Activated T-cell treated with anti-CD3 and anti-CD28 coated beads, Interleukin-2, amount 50 U/mL, for 1 hour (primary cell): ENCODE measurements at places on chromosomes 7 and 10.
A peak's percentile ranks its signal among the peaks of the same experiment; 100 is the strongest.

DNA sequence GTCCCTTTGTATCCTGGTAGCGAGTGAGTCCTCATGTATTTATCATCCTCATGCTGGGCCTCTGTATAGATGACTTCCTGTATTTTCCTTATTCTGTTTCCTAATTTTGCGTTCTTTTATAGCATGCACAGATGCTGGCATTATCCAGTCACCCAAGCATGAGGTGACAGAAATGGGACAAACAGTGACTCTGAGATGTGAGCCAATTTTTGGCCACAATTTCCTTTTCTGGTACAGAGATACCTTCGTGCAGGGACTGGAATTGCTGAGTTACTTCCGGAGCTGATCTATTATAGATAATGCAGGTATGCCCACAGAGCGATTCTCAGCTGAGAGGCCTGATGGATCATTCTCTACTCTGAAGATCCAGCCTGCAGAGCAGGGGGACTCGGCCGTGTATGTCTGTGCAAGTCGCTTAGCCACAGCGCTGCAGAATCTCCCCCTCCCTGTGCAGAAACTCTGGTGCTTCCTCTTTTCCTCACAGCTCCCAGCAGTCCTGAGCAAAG lies 183.1 kb upstream of the PRSS58 start:
- no peak for DNase-seq

- no peak for DNase-seq
Measured at GRCh38 chr7:12519682-12520009, 50.9 kb upstream of the SCIN start.

DNA sequence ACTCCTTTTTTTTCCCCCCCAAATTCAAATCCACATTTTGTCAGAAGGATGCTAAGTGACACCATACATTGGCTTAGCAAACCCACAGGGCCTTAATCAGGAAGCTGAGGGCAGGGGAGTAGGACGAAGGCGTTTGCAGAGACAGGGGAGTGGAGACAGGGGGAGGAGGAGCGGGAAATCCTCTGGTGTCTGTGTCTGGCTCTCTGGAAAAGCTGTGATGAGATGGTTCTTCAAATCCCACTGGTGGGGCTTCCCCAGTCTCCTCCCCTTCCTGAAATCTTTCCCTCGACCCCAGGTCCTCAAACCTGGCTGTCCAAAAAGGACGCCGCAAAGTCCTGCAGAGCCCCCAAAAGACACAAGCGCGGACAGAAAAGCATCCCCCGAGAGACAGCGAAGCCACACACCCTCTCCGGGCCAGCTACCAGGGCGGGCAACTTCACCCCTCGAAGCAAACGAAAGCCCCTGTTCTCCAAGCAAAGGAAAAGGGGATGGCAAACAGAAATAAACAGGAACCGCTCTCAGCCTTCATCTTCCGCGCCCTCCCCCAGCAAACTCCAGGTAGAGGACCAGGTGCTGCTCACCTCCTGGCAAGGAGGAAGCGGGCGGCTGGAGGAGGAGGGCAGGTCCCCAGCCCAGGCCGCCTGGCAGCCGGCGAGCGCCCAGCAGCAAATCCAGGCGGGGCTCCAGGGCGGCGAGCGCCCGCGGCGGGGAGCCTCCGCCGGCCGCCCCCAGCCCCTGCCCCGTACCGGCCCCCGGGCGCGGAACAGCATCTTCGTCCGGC lies 520 bp downstream of the ELAPOR2 start:
- no peak for DNase-seq

- DNase-seq: no peak
Measured at GRCh38 chr7:39153647-39154046, 175.9 kb downstream of the POU6F2 start.

- no peak for DNase-seq
Measured at GRCh38 chr7:88269586-88269985, 37.1 kb downstream of the STEAP4 start.

GRCh38 chr7:30831227-30831626 lies 60.0 kb downstream of the MINDY4 start:
- no peak for DNase-seq

DNA sequence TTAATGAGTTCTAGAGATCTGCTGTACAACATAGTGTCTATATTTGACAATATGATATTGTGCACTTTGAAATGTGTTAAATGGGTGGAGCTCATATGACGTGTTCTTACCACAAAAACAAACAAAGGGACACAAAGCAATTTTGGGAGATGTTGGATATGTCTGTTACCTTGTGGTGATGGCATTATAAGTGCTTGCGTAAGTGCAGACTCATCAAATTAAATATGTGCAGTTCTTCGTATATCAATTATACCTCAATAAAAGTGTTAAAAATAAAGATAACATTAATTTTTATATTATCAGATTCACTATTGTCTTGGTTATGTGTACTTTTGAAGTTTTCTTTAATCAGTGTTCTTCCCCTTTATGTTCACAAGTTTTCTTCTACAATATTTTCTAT lies 372.9 kb upstream of the COBL start:
- DNase-seq: no peak

DNA sequence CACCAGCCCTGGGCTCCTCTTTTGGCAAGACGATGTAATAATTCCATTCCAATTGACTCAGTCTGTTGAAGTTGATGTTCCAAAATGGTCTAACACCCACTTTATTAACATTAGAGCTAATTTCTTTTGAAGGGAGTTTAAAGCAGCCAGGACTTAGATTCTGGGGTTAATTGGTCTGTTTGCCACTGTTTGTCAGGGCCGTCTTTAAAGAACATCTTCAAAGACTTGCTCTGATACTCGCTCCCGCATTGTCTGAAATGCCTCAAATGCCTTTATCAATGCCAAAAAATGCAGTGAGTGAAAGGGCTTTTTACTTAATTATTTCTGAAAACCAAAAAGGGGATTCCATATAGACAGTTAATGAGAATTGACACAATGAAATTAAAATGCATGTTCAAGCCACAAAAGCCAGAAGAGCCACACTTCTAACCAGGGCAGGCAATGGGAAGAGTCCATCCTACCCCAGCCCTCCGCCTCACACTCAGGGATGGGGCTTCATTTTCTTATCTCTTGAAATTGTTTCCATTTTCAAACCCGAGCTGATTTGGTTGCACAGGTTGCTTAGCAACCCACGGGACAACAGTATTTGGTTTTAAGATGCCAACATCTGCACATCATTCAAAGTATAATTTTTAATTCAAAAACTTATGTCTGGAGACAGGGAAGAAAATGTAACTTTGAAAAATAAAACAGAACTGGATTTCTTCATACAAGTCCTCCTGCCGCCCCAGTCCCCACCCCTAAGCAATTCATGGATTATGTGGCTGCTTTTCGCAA lies 163.0 kb downstream of the FGFR2 start:
- no peak for DNase-seq

DNA sequence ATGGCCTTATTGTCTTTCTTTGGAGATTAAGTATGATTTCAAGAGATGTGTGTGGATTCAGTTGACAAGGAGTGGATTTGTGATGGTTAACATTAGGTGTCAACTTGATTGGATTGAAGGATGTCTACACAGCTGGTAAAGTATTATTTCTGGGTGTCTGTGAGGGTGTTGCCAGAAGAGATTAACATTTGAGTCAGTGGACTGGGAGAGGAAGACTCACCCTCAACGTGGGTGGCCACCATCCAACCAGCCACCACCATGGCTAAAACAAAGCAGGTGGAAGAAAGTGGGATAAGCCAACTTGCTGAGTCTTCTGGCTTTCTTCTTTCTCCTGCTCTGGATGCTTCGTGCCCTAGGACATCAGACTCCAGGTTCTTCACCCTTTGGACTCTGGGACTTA lies 76.1 kb downstream of the GPR37 start:
- no peak for DNase-seq

- DNase-seq: peak; percentile 41
Measured at GRCh38 chr7:83162402-83163256, at the start of gene PCLO. TSS of gene PCLO (minus strand) at chr7:83162884. CDS start at chr7:83162592, 292 bp downstream.

DNA sequence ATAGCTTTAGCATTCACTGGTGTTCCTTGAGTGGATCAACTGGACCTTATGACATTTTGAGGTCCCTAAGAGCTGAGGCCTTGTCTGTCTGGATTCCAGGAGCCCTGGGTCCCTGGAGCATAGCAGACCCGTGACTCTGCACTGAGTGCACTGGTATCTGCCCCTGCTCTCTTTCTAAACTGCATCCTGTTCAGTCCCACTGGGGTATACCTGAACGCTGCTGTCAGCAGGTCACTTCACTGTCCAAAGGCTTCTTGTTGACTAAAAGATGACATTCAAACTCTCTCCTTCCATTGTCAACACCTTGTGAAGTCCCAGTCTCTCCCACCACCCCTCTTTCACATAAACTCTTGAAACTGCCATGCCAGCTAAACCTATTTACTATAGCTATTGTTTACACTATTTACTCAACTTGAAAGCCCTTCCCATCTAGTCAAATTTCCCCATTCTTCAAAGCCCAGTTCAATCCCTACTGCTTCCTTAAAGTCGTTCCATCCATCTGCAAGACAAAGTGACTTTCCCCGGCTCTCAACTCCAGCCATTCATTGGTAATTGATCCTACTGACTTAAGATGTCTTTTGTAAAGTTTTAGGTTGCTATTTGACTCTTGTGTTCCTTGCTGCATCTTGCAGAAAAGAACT lies 523.3 kb downstream of the KCNMA1 start:
- no peak for DNase-seq

DNA sequence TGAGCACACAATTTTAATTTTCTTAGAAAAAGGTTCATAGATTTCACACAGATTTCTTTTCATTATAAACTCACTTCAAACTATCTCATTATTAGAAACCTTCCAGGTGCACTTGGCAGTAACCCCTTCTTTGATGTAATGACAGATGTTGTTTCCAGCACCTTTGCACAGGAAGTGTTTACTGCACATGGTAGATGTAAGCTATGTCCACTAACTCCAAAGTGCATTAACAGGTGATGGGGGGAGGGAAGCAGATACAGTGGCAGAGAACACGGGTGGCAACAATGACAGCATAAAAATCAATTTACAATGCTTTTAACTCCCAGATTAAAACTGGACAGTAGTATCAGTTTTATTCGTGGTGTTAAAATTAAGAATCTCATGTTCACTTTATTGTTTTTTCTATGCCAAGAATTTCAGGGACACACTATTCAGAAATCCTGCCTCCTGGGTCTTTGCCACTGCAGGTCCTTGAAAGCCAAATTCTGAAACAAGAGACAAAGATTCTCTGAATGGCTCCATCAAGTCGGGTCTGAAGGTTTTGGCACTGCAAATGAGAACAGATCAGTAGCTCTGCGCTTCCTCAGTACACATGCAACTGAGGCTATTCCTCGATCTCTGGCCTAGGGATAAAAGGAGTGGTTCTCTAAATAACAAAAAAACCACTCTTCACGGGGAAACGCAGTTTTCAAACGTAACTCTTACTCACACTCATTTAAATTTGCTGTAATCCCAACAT lies 187.7 kb downstream of the JAZF1 start:
- no peak for DNase-seq

GRCh38 chr7:107725138-107725740 lies 18.7 kb upstream of the CBLL1 start:
- DNase-seq: no peak

- DNase-seq: no peak
Measured at GRCh38 chr7:95772771-95773581, 622 bp downstream of the DYNC1I1 start.

DNA sequence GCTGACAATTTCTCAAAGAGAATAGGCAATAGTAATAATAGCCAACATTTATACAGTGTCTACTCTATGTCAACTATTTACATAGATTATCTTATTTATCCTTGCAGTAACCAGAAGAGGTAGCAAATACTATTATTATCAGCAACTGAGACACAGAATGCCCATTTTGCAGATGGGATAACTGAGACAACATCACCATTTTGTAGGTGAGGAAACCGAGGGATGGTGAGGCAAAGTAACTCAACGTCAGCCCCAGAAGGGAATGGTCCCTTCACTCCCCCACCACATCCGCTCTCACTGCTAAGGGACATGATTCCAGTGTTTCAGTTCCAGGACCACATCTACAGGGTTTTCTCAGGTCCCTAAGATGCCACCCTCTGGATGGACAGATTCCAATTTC lies 261.2 kb upstream of the NEBL start:
- DNase-seq: no peak

DNA sequence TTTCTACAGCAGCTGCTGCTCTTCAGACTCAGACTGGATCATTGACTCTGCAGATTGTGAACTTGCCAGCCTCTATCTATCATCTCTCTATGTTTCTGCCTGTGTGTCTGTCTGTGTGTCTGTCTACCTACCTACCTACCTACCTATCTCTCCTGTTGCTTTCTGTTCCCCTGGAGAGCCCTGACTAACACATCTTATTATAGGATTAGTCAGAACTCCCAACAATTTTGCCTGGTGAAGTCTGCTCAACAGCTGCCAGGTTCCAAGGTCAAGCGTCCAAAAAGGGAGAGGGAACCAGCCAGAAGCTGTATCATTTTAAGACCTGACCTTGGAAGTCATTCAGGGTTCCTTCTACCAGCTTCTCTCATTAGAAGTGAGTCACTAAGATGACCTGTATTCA lies 579.0 kb upstream of the DPP6 start:
- DNase-seq: no peak

DNA sequence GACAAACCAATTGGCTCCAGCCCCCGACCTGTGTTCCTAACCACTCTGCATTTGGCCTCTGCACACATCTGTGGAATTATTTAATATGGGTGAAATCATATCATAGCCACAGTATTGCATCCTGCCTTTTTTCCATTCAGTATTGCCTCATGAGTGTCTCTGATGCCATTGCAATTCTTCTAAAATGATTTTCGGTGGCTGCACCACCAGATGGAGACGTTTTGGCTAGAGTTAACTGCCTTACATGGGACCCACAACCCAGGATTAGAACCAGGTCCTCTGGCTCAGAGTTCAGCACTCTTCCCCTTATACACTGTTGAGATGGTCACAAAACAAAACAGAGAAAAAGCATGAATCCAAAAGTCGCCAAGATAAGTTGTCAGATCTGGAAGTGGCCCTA lies 180.8 kb downstream of the EMX2 start:
- DNase-seq: no peak
